ENCODE measurements at places on chromosomes 1 and 21. TPM values are rescaled to one million over a fixed set of nuclear protein-coding genes. Genes with fewer than 3 reads are reported as not detected.

FAM72D gene
- total RNA-seq = 0.66 TPM

FCRL1 gene
- total RNA-seq = 0.44 TPM

DRAM2 gene
- 55.0 TPM for total RNA-seq

SARS1 gene
- 142 TPM for total RNA-seq

CTPS1 gene
- 31.7 TPM for total RNA-seq

C1orf116 gene
- 2.9 TPM for total RNA-seq

ATP8B2 gene
- total RNA-seq = 52.2 TPM

KIAA0040 gene
- 6.8 TPM for total RNA-seq

TSSK3 gene
- total RNA-seq = 0.55 TPM

PTCH2 gene
- total RNA-seq = 4.6 TPM

FCRL6 gene
- 0.16 TPM for total RNA-seq

TRAF3IP3 gene
- total RNA-seq = 0.99 TPM

FCRL4 gene
- not detected for total RNA-seq

AKR7A3 gene
- total RNA-seq = 3.3 TPM

FAM229A gene
- total RNA-seq = 3.1 TPM

MAP3K7CL gene
- total RNA-seq = 15.7 TPM

MAB21L3 gene
- total RNA-seq = not detected

DMBX1 gene
- 0.55 TPM for total RNA-seq

RAB3B gene
- total RNA-seq = 12.0 TPM

HDGF gene
- total RNA-seq = 153 TPM

LRRC53 gene
- total RNA-seq = 0.11 TPM

MMP23B gene
- total RNA-seq = 40.0 TPM

GJB4 gene
- 0.33 TPM for total RNA-seq

CR1L gene
- total RNA-seq = not detected

HSD11B1 gene
- total RNA-seq = 0.77 TPM

HTR6 gene
- total RNA-seq = not detected

OR2T11 gene
- not detected for total RNA-seq

TMPRSS3 gene
- total RNA-seq = 4.4 TPM

VASH2 gene
- 47.9 TPM for total RNA-seq

CFH gene
- 98.1 TPM for total RNA-seq

DENND2C gene
- total RNA-seq = 4.2 TPM

SLC44A3 gene
- total RNA-seq = 5.6 TPM

BLACAT1 gene
- total RNA-seq = 8.4 TPM

TMEM269 gene
- total RNA-seq = 0.44 TPM

EXO1 gene
- total RNA-seq = 4.3 TPM

PRR9 gene
- not detected for total RNA-seq

SYT6 gene
- 10.3 TPM for total RNA-seq

CXADR gene
- total RNA-seq = 57.9 TPM

ANXA9 gene
- 0.55 TPM for total RNA-seq

OVAAL gene
- not detected for total RNA-seq

SMCP gene
- total RNA-seq = not detected

PLPPR4 gene
- 39.2 TPM for total RNA-seq

LCE1C gene
- total RNA-seq = not detected

OR2L5 gene
- 0.44 TPM for total RNA-seq

TDRD10 gene
- 3.3 TPM for total RNA-seq

TMCC2 gene
- 45.5 TPM for total RNA-seq

PTPN7 gene
- total RNA-seq = 1.3 TPM

VHLL gene
- not detected for total RNA-seq

CYP4A11 gene
- not detected for total RNA-seq

GUCA2A gene
- total RNA-seq = not detected

PLEKHM2 gene
- 47.2 TPM for total RNA-seq

IGSF9 gene
- 63.3 TPM for total RNA-seq

PER3 gene
- total RNA-seq = 50.6 TPM

NPPA gene
- total RNA-seq = 0.77 TPM

CFHR1 gene
- not detected for total RNA-seq

TRIM46 gene
- 5.7 TPM for total RNA-seq

All from camera-type eye (tissue), 1 donor.